ENCODE measurements at places on chromosomes 11 and 22.

DNA sequence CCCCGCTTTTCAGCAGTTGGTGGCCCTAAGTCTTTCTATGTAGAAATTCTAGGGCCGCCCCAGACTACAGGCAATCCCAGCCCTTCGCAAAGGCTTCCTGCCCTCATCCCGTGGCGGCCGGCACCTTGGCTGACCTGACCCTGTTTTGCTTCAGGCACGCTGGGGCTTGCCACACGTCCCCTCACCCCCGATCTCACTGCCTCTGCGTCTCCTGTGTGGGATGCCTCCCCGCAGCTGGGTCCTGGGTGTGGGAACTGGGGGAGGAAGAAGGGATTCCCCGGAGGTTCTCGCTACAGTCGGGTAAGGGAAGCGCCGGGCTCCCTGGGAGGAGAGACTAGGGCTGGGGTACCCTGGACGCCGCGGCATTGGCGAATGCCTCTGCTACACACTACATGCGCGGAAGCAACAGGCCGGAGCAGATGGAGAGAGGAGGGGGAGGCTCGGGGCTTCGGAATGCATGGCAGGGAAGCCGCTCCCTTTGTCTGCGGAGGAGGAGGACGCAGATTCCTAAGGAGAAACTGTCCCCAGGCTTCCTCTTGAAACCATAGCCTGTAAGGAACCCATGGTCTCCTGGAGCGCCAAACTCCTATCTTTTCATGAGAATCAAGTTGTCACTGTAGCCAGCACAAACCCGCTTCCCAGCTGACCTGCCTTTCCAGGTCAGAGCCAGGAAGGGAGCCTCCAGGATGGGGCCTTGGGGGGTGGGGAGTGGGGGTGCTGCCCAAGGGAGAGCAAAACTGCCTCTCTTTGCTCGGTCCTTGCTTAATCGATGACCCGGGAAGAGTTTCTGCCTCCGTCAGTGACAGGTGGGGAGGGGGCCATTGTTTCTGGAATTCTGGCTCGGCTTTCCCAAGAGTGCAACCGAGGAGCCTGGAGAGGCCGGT lies 1.4 kb downstream of the DTX4 start:
- DNase-seq = no peak

- no peak for DNase-seq
Measured at GRCh38 chr11:88359541-88359940, 22.0 kb upstream of the CTSC start.

GRCh38 chr11:122367809-122368231 lies 251.8 kb upstream of the BLID start:
- DNase-seq = no peak

GRCh38 chr22:23675502-23676415 lies 15.1 kb upstream of the RGL4 start:
- DNase-seq = no peak
